Ecto neural progenitor cell (in vitro differentiated cells): ENCODE measurements at places on chromosomes 11 and 22.
A peak's percentile ranks its signal among the peaks of the same experiment; 100 is the strongest.

DNA sequence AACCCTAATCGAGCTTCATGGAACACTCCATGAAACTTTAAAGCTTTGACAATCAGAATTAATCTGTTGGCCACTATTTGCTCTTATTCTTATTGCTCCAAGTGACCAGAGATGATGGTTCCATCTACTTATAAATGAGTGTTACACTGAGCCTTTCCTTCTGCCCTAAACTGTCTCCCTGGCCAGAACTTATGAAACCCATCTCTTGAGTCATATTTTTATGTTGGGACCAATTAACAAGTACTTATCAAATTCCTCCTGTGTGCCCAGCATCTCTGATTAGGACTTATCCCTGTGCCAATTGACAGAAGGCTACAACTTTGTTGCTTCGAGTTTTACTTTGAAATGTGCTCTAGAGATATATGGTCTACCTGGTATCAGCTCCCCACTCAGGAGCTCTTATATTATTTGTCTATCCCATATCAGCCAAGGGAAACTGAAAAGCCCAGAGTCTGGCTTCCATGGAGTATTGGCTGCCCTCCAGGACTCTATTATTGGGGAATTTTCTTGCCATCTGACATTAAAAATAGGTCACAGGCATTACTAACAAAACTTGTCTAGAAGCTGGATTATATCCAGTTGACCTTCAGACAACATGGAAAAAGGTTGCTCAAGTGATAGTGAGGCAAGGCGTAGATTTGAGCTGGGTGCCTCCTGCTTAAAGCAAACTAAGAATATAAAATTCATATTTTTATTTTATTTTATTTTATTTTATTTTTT, 8.8 kb downstream of the KREMEN1 start:
- no peak for DNase-seq

DNA sequence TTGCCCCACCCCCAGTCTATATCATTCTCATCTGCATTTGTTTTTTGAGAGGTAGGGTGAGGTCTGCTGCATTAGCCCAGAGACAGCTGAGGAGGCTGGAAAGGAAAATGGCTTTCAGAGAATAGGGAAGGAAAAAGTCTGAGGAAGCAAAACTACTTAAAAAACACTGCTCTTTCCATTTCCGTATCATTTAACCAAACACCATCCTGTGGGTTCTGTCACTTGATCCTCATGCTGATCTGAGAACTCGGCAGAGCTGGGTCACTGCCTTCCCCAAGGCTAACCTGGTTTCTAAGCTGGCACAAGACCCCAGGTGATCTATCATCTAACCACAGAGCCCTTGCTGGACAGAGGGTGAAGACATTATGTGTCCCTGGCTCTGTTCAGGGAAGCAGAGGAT, 1.2 kb downstream of the FOLR2 start:
- DNase-seq = peak; percentile 21

- DNase-seq = no peak
Observed at GRCh38 chr22:28379951-28380350, 299.7 kb downstream of the TTC28 start.

DNA sequence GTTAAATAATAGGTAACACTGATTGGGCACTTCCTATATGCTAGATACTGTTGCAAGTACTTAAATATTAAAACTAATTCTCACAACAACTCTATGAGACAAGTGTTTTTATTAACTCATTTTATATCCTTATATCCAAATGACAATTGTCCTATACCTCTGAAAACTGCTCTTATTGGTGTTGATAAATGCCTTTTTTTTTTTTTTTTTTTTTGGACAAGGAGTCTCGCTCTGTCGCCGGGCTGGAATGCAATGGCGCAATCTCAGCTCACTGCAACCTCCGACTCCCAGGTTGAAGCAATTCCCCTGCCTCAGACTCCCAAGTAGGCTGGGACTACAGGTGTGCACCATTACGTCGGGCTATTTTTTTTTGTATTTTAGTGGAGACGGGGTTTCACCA, 41.6 kb downstream of the MRTFA start:
- no peak for DNase-seq

DNA sequence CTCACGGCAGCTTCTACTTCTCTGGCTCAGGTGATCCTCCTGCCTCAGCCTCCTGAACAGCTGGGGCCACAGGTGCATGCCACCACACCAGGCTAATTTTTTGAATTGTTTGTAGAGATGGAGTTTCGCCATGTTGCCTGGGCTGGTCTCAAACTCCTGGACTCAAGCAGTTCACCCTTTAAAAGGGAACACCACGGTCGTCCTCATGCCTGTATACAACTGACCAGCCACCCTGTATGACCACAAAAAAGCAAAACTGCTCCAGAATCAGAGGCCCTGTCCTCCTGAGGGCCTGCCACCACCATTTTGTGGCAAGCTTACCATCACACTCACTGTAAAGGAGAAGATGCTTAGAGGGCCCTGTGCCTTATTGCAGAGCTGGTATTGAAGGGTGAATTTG, 2.2 kb downstream of the GLB1L3 start:
- DNase-seq = peak; percentile 39

DNA sequence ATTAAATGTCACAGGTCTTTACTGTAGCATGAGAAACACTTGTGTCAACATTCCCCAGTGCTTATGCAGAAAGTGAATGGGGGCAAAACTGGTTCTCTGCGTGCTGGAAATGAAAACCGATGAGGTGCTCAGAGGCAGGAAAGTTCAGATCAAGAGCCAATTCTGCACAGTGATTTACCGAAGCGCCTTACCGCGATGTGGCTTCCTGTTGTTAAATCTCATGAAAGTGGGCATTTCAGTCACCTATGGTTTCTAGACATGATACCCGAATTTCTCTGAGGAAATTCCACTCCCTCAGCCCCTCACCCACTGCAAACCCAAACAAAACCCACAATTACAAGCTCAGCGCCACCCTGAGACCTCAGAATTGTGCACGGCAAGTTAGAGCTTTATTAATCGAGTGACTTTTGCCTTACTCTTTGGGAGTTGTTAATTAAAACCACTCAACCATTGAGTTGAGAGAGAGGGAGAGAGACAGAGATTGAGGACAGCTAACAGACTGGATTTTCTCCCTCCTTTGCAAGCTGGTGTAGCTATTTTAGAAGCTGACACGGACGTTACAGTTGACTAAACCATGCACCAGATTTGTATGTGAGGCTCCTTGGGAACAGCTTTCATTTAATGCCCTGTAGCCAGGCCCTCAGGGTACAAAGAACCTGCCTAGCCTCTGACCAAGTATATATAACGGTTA, 196.4 kb downstream of the DBX1 start:
- no peak for DNase-seq

- DNase-seq = no peak
Observed at GRCh38 chr11:1632053-1632714, 2.6 kb downstream of the KRTAP5-5 start.

GRCh38 chr22:32632512-32633315, 158.1 kb downstream of the FBXO7 start:
- DNase-seq = no peak

DNA sequence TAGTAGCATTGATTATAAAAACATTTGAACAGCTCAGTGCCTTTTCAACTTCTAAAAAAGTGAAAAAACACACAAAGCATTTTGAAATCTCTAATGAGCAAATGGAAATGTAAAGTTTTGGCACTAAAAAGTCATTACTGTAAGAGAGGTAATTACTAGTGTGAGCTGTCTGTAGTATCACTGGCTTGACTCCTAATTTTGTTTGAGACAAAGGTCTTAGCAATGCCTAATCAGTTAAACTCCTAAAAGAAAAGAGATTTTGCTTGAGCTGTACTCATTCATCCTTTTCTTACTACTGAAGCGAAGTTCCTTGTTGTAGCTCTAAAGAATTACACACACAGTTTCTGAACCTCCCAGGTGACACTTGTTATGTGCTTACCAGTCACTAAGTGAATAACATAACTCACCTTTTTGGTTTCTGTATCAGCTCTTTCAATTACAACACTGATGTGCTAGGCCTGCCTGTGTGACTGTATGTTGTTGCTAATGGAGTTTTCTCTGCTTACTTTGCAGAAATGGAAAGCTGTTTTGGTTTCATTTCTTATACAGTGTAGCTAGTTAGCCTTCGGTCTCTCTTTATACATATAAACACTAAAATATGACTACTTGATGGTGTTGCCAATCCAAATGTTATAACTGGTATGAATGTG, 924.4 kb upstream of the TENM4 start:
- DNase-seq = no peak

DNA sequence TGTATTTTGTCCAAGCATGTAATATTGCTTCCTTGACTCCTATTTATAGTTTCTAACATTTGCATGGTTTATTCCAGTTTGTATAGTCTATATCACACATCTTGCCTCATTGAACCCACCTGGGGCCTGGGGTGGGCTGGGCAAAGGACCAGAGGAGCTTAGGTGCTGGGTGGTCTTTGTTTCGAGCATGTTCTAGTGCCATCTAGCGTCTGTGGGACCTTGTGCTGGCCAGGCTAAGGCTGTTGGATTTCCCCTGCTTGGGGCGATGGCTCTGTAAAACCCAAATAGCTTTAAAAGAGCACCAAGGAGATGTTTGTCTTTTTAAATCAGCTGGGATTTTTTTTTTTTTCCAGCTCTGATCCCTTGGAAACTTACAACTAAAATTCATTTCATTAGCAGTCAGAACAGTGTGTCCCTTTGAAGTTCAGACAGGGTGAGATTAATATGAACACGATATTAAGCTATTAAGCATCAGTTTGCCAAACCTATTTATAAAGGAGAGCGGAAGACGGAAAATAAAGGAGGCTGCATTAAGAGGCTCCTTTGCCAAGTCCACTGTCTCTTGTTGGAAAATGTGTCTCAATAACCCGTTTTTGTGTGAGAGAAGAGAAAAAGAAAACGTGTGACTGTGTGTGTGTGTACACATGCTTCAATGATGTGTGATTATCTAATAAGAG, 157.4 kb downstream of the COMMD9 start:
- peak; percentile 64 for DNase-seq
